ENCODE measurements at places on chromosomes 4 and X.

- peak; percentile 84 for DNase-seq
Observed at GRCh38 chrX:3516051-3516541, 169.6 kb upstream of the MXRA5 start.

DNA sequence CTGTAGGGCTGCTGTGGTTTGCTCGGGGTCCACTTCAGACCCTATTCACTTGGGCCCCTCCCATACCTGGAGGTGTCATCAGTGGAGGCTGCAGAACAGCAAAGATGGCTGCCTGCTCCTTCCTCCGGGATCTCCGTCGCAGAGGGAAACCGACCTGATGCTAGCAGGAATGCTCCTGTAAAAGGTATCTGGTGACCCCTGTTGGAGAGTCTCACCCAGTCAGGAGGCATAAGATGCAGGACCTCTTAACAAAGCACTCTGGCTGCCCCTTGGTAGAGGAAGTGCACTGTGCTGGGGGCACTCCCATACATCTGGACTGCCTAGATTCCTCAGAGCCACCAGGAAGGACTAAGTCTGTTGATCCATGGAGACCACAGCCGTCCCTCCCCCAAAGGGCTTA, 296.9 kb downstream of the GRID2 start:
- no peak for DNase-seq

DNA sequence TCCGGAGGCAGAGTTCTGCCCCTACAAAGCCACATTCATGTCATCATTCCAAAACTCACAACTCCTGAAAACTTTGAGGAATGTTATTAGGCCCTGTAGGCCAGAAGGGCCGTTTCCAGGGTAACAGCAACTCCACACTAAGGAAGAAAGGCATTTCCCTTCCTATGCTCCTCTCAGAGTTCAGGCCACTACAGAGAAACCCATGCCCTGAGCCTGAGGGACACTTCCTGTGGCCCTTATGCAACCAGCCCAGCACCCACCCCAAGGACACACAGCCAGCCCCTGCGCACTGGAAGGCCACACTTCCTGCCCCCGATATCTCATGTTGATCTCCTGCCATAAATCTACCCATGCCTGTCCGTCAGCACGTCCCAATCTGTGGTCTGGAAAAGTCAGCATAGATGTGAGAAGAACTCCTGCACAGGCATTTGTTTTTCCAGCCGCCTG, 289.3 kb downstream of the BCOR start:
- DNase-seq = peak; percentile 77

DNA sequence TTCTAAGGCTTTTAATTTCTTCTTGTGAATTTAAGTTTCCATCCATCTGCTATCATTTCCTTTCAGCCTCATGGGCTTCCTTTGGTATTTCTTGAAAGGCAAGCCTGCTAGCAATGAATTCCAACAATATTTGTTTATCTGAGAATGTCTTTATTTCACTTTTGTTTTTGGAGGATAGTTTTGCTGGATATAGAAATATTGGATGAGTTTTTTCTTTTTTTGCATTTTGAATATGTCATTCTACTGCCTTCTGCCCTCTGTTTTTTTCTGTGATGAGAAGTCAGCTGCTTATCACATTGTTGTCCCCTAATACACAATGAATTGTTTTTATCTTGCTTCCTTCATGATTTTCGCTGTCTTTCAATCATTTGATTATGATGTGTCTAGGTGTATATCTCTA, 13.2 kb upstream of the SORCS2 start:
- no peak for DNase-seq

DNA sequence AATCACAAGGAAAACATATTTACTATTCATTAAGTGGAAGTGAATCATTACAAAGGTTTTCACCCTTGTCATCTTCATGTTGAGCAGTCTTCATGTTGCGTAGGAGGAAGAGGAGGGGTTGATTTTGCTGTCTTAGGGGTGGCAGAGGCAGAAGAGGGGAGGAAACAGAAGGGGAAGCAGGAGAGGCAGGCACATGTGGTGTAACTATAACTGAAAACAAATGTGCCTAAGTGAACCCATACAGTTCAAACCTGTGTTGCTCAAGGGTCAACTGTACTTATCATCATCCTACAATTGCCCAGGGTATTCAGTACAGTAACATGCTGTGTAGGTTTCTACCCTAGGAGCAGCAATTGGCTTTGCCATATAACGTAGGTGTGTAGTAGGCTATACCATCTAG, 47.2 kb downstream of the SYNPO2 start:
- DNase-seq = peak; percentile 11

- DNase-seq = no peak
Observed at GRCh38 chrX:53479301-53479700, 45.1 kb upstream of the HSD17B10 start.

GRCh38 chrX:637660-638481, 7.3 kb downstream of the SHOX start:
- no peak for DNase-seq

DNA sequence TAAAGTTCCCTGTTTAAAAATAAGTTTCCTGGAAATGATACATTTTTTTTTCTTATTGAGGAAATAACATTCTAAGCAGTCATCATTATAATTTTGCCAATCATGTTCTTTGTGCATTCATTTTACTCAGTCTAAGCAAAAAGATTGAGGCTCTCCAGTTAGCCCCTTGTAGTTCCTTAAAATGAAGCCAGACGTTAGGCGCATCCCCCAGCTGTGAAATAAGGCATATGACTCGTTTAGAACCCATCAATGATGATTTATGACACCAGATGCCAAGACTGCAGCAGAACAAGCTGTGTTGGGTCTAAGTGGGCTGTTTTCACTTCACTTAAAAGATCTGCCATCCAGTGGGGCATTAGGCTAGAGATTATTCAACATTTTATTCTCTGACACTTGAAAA, 17.0 kb downstream of the PDGFC start:
- DNase-seq = no peak

DNA sequence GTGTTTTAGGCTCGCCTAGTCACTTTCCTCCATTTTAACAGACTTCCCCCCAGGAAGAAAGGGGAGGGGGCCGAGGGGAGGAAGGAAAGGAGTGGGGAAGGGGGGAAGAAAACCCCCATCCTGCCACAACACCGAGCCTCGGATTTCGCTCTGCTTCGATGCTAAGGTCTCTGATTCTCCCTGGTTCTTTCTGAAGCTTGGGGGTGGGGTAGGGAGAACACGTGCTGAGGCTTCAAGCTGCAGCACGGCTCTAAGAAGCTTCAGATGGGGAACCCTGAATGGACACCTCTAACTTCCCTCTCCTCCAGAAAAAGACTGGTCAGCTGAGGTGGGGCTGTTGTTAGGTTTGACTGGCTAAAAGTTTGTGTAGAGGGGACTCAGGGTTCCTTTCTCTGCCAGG, 61.8 kb downstream of the RHOH start:
- DNase-seq = no peak

- DNase-seq = no peak
Observed at GRCh38 chr4:72109959-72110497, 78.2 kb downstream of the NPFFR2 start.

GRCh38 chr4:158624889-158625478, 46.7 kb downstream of the C4orf46 start:
- peak; percentile 66 for DNase-seq

DNA sequence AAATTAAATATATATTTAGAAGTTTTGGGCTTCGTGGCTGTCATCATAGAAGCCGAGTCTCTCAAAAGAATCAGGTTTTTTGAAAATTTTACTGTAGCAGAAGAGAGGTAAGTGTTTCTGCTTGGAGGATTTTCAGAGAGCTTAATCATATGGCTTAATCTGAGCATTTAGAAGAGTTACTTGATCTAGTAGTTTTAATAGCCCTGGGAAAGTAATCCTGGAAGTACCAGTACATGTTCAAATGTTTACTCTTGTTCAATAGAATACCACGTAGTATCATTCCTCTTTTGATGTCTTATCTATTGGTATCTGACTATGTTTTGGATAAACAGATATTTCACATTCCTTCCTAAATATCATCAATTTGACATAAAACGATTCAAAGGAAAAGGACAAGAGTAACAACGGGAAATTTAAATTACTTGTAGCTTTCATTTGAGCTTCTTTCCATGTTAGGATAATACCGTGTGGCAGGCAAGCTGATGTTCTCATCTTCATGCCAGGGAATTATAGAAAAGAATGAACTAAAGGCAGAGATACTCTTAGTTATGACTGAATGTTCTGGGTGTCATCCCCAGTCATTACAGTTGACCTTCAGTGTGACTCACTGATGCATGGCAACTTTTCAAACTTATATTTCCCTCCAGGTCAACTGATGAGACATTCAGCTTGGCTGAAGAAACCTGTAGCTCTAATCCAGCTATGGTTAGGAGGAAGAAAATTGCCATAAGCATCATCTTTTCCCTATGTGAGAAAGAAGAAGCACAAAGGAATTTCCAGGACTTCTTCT, 89.8 kb downstream of the FNIP2 start:
- peak; percentile 18 for DNase-seq

DNA sequence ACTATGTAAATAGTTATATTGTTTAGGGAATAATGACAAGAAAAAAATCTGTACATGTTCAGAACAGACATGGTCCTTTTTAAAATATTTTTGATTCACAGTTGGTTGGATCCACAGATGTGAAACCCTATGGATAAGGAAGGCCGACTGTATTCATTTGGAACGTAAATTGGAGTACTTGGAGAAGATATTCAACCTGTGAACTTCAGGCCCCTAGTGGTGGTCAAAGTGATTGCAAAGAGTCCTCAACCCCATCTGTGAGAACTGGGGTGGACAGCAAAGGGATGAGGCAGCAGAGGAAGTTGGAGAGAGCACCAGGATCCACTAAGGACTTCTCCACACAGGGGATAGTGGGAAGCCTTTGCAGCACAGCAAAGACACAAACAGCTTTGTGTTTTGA, 6.2 kb upstream of the CXCL13 start:
- DNase-seq = peak; percentile 36

GRCh38 chrX:74536152-74536831, 78.1 kb downstream of the RLIM start:
- DNase-seq = peak; percentile 75

DNA sequence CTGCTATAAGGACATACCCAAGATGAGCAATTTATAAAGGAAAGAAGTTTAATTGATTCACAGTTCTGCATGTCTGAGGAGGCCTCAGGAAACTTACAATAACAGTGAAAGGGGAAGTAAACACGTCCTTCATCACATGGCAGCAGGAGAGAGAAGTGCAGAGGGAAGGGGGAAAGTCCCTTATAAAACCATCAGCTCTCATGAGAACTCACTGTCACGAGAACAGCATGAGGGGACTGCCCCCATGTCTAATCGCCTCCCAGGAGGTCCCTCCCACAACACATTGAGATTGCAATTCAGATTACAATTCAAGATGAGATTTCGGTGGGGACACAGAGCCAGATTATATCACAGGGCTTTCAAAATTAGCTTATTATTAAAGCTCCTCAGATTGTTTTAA, 209.5 kb upstream of the PPP3CA start:
- no peak for DNase-seq

- no peak for DNase-seq
Observed at GRCh38 chr4:98232202-98232601, 29.0 kb upstream of the RAP1GDS1 start.

DNA sequence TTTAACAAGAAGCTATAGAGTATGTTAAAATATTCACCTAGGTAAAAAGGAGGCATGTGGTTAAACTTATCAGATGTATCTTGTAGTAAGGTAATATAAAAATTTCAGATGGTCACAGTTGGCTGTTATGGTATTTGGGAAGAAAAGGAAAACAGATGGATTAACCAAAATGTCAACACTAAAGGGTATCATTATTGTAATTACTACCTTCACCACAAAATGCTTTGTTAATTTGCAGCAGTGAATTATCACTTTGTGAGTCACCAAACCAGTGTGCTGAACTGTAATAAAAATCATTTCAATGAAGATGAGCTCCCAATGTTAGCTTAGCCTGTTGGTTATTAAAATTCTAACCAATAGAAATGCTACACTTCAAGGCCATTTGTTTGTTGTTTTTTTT, 233.9 kb downstream of the RPA4 start:
- DNase-seq = no peak

DNA sequence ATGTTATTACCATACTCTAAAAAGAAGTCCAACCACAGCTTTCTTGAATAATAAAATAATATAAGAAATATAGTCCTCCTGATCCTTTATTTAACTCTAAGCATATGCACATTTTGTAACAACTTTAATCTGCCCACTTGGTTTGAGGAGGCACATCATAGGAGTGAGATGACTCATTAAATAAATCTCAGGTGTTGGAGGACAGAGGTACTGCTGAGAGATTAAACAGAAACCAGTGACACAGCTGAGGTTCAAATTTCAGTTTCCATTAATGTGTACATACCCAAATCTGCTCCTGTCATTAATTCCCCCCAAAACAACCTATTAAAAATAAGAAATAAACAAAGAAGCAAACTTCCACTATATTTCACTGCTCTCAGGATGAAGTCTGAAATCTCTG, 211.0 kb downstream of the KCTD8 start:
- no peak for DNase-seq

- DNase-seq = no peak
Observed at GRCh38 chr4:182918791-182919302, 1.7 kb upstream of the DCTD start.

DNA sequence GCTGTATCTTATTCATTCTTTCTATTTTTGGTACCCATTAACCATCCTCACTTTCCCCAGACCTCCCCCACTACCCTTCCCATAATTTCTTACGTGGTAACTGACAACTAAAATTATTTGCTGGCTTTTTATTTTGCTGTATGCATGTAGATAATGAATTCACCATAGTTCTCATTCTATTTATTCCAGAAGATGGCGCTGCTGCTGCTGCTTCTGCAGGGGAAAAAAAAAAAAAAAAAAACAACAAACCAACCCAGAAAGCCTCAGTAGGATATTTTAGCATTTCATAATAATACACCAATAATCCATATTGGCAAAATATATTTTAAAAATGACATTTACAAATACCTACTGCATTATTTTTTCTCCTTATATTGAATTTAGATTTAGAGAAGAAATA, 416.6 kb upstream of the MAGEB18 start:
- DNase-seq = no peak

GRCh38 chr4:129355031-129355430, 259.1 kb downstream of the C4orf33 start:
- DNase-seq = no peak

DNA sequence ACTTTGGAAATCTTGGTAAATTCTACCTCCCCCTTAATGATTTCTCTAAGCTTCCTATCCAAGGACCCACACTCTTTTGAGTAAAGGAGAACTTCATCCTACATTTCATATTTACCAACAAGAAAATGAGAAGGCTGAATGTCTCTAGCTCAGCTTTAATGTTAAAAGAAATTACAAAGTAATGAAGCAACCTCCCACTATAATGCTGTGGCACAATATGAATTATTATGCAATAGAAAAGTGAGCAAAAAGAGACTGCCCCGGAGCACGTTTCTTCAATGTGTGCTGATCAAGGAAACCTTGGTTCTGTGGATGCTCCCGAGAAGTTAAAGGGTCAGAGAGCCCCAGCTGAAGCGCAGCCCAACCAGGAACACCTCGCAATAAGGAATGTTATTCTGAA, 9.1 kb upstream of the TBC1D1 start:
- DNase-seq = no peak
